ENCODE measurements at places on chromosomes 16 and 17.
A peak's percentile ranks its signal among the peaks of the same experiment; 100 is the strongest.

GRCh38 chr17:33234930-33235685 is 58.0 kb downstream of the ASIC2 start:
- DNase-seq = peak; percentile 8

DNA sequence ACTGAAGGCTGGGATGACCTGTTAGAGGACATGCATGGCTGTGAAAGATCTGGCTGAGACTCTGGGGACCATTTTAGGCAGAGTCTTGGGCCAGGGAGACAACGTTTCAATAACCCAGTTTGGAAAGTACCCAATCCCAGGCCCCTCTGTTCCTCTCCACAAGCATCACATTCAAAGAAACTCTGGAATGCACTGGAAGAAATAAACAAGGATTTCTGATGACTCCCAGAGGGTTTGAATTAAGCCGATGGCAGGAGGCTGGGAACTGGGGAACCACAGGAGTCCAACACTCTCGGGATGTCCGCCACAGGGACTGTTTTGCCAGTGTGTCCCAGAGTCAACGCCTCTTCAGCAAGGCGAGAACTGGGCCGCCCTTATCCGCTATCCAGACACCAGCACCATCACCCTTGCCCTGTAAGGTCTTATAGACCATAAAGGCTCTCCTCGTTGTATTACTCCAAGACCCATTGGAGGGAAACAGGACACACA is 3.3 kb downstream of the PMP22 start:
- DNase-seq = no peak

- no peak for DNase-seq
These were observed 26.1 kb upstream of the UBE2I start for GRCh38 chr16:1283296-1283695.

GRCh38 chr16:82108774-82109173 is 61.2 kb downstream of the MPHOSPH6 start:
- no peak for DNase-seq

- DNase-seq = no peak
These were observed 9.5 kb upstream of the KSR1 start for GRCh38 chr17:27446569-27447301.

DNA sequence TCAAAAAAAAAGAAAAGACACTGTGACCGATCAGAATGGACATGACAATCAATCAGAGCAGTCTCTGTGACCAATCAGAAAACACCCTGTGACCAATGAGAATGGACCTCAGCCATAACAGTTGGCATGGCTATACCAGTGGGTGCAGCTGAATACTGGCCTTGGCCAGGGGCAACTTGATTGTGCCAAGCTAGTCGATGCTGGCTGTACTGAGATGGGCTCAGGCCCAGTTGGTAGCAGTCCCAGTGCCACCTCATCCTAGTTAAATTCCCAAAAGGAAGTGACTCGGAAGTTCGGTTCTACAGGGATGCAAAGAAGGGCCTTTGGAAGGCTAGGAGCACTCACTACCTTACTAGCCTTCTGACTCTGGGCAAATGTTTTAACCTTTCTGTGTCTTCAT is 37.2 kb upstream of the BCO1 start:
- no peak for DNase-seq

DNA sequence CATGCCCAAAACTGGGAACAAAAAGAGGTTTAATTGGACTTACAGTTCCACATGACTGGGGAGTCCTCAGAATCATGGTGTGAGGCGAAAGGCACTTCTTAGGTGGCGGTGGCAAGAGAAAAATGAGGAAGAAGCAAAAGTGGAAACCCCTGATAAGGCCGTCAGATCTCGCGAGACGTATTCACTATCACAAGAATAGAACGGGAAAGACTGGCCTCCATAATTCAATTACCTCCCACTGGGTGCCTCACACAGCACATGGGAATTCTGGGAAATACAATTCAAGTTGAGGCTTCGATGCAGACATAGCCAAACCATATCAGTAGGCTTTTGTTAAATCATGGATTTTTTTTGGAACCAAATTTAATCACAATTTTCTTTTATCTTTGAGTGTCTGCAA is 24.4 kb downstream of the RBL2 start:
- no peak for DNase-seq

DNA sequence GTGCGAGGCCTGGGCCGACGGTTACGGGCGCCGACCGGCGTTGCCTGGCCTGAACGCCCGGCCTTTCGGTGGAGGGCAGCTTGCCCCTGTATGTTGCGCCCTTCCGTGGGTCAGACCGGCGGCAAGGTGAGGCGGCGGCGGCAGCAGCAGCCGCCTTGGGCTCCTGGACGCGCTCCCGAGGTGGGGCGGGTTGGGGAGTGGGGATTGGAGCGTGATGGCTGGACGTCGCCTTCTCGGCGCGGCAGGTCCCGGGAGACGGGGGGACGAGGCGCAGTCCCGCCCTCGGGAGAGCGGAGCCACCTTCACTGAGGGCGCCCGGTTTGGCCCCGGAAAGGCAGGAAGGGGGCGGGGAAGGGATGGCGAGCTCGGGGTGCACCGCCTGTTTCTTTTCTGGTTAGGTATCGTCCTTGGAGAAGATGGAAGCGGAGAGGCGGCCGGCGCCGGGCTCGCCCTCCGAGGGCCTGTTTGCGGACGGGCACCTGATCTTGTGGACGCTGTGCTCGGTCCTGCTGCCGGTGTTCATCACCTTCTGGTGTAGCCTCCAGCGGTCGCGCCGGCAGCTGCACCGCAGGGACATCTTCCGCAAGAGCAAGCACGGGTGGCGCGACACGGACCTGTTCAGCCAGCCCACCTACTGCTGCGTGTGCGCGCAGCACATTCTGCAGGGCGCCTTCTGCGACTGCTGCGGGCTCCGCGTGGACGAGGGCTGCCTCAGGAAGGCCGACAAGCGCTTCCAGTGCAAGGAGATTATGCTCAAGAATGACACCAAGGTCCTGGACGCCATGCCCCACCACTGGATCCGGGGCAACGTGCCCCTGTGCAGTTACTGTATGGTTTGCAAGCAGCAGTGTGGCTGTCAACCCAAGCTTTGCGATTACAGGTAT is 671 bp downstream of the DGKE start:
- peak; percentile 64 for DNase-seq

- peak; percentile 84 for DNase-seq
These were observed at the start of gene CEP112 for GRCh38 chr17:66191593-66192377. TSS of gene CEP112 (minus strand) at chr17:66192133.

- no peak for DNase-seq
These were observed 38.9 kb upstream of the PLCG2 start for GRCh38 chr16:81740169-81740568.

GRCh38 chr17:4505187-4505586 is 6.5 kb downstream of the SPNS2 start:
- DNase-seq = no peak

- DNase-seq = no peak
These were observed 14.7 kb downstream of the KRT12 start for GRCh38 chr17:40852364-40852763.
